ENCODE measurements at places on chromosomes 7 and 10.

GRCh38 chr10:128173386-128173785, 47.2 kb upstream of the MKI67 start:
- no peak for DNase-seq

DNA sequence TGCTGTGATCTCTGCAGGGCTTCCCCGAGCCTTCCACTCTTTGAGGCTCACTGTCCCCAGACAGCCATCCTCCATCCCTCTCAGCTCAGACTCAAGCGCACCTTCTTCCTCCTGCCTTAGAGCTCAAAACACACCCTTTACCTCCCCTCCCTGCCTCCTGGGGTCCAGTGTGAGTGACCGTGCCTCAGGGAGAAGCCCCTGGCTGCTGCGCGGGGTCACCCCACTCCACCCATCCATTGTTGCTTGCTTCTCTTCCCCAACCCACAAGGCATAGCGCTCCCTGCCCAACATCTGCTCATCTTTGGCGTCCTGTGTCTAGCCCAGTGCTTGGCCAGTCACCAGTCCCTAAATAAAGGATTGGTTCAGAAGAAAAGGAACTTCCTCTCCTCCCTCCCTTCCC, 170.3 kb downstream of the TCERG1L start:
- DNase-seq = no peak

- no peak for DNase-seq
These were observed 5.8 kb downstream of the MCU start for GRCh38 chr10:72697716-72698115.

DNA sequence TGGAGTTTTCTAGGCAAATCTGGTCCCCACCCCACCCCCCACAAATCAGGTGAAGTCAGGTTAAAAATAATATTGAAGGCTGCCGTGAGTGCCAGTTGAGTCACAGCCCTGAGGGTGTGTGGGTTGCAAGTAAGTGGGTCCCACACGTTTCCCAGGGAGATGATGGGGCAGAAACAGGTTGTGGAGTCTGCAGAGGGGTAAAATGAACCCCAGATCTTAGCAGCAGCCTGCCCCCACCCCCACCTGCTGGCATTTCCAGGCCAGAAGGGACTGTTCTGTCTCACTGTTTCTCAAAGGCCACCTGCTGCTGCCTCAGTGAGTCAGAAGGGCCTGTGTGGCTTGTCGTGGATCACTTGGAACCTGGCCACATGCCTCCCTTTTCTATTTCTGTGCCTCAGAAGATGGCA, 59.8 kb upstream of the SMNDC1 start:
- no peak for DNase-seq

DNA sequence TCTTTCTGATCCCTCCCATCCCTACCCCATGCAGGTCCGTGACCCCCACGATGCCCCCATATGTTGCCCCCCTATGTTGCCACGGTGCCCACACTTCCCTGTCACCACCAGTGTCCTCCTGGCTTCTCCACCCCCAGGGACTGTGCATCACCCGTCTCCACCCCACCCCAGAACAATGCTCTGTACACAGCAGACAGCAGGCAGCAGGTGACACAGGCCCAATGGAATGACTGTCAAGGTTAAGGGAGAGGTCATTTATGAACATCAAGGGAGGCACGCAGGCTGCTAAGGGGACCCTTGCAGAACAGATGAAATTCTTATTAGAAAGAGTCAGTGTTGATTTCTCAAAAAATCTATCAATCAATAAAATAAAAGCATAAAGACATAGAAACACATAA, 71.5 kb downstream of the PARP12 start:
- no peak for DNase-seq

- no peak for DNase-seq
These were observed 6.2 kb downstream of the BZW2 start for GRCh38 chr7:16652240-16652583.

DNA sequence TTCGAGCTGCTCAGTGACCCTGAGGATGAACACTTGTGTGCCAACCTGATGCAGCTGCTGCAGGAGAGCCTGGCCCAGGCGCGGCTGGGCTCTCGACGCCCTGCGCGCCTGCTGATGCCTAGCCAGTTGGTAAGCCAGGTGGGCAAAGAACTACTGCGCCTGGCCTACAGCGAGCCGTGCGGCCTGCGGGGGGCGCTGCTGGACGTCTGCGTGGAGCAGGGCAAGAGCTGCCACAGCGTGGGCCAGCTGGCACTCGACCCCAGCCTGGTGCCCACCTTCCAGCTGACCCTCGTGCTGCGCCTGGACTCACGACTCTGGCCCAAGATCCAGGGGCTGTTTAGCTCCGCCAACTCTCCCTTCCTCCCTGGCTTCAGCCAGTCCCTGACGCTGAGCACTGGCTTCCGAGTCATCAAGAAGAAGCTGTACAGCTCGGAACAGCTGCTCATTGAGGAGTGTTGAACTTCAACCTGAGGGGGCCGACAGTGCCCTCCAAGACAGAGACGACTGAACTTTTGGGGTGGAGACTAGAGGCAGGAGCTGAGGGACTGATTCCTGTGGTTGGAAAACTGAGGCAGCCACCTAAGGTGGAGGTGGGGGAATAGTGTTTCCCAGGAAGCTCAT, 1.1 kb downstream of the DDIT4 start:
- DNase-seq = no peak

- no peak for DNase-seq
These were observed 1041.8 kb downstream of the GATA3 start for GRCh38 chr10:9096288-9096687.

- no peak for DNase-seq
These were observed 357.5 kb upstream of the BMPER start for GRCh38 chr7:33547880-33548279.
